Stimulated activated CD4-positive, alpha-beta T cell treated with anti-CD3 and anti-CD28 coated beads, Interleukin-4, amount 100 ng/mL, for 4 hours (primary cell): ENCODE measurements at places on chromosomes 5 and 9.

- DNase-seq, result no peak
These were observed 21.4 kb upstream of the PITX1 start for GRCh38 chr5:135055396-135055795.

DNA sequence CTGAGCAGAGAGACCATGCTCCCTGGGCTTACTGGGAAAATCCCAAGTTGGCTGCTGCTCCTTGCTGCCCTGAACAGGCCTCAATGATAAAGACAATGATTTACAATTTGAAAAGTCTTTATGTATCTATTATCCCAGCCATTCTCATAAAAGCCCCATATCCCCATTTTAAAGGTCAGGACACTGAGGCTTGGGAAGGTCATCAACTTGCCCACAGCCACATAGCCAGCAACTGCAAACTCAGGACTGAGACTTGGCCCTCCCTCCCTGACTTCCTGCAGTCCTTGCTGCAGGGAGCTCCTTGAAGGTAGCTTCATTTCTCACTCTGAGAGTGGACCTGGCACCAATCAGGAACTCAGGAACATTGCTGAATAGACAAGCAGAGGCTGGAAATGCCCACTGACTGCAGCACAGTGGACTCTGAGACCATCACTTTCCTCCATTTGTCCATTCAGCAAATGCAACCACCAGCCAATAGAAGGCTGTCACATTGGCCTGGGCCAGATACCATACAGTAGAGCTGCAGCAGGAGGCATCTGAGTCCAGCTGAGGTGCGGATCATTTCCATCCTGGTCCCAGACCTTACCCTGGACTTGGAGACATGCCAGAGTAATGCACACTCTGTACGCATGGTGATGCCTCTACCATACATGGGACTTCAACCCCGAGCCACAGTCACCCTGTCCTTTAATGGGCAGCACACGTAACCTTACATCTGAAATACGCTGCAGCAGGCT, 18.3 kb downstream of the TNIP1 start:
- DNase-seq, result no peak

GRCh38 chr9:137642118-137642601, 23.4 kb downstream of the EHMT1 start:
- DNase-seq, result no peak

GRCh38 chr5:129958581-129958980, 54.3 kb downstream of the CHSY3 start:
- DNase-seq, result no peak

GRCh38 chr5:56838409-56839039, 23.2 kb downstream of the MAP3K1 start:
- no peak for DNase-seq

GRCh38 chr9:134835448-134835847, 45.2 kb upstream of the FCN2 start:
- no peak for DNase-seq
